Effector memory CD4-positive, alpha-beta T cell (primary cell): ENCODE measurements at places on chromosomes 4 and X.

GRCh38 chrX:75278991-75279390, 5.1 kb downstream of the UPRT start:
- no peak for DNase-seq

GRCh38 chr4:32858971-32859370, 2138.8 kb downstream of the PCDH7 start:
- DNase-seq = no peak

DNA sequence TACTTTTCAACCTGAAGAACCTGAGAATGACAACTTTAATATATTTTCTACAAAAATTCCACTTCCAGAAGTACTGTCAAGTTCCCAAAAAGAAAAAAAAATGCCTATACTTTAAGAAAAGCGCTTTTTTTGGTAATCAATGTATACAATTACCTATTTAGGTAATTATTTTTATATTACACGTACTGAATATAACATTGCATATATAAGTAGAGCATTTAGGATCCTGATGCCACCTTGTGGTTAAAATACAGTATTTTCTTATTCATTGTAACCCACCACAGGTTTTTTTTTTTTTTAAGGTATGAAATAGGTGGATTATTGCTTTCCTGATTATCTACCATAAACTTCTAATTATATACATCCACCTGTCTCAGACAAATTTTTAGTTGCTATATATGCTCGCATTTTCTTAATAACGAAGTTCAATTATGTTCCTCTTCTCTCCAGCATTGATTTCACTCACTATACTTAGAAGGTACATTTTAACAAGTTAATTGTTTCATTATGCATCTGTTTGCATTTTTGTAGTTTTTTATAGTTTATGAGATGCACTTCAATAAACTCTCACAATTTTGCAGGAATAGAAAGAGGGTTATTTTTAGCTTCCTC, 5.2 kb downstream of the MAP9 start:
- DNase-seq = no peak

DNA sequence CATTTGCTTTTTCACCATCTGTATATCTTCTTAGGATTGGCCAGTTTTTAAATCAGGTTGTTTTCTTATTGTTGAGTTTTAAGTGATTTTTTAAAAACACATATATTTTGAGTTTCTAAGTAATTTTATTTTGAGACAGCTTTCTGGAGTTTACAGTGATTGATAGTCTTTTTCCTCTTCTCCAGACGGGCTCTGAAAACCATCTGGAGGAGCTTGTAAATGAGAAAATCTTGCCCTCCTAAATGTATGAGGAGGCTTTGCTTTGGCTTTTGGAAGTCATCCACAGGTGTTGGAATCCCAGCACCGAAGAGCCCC, 160.2 kb downstream of the SOWAHB start:
- no peak for DNase-seq

DNA sequence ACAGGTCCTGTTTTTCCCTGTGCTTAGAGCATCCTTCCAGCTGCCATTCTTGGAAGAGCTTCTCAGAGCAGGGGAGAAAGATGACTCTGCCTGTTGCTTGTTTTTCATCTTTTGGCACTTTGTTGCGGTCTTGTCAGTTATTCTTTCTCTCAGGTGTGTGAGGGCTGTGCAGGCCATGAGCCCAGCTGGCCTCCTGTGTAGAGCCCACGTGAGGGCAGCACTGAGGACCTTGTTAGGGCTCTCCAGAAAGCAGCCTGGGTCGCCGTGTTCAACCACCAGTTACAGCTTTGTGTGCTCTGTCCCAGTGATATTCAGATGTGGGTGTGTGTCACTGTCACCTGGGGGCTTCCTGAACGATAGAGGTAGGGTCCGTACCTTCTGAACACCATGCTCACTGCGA, 52.8 kb downstream of the NOP14 start:
- no peak for DNase-seq

DNA sequence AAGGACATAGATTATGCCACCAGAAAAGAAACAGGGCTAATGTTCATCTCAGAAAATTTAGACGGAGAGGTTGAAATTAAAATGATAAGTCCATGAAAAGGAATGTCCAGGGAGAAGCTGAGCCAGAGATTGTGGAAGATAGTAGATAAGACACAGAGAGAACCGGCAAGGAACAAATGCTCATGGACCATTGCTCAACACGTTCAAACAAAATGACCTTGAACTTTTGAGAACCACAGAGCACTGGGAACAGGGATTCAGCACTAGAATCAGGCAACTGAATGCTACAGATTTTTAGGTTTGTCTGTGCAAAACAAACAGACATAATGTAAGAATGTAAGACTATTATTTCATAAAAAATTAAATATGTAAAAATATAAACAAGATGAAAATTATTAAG, 206.3 kb downstream of the PDGFC start:
- DNase-seq = no peak

DNA sequence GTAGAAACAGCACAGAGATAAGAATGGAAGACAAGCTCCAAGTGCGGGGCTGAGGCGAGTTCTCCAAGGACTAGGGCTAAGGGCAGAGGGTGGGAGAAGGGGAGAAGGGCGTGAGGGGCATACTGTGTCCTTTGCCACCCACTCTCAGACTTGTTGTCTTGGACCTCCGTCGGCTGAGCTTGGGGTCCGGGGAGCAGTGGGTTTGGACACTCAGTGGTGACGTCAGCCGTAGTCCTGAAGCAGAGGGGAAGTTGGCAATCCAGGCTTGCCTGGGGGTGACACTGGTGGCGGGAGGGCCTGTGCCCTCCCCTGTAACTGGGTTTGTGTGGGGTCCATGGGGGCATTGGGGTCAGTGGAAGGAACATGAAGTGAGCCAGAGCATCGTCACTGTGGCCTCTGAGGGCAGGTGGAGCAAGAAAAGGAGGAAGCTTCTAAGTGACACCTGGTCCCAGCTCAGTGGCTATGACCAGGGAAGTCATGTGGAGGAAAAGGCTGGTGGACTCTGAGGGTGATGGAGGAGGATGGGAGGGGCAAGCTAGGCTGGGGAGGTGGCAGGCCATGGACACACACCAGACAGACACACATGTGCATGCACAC, 17.6 kb downstream of the CD99 start:
- DNase-seq = no peak

DNA sequence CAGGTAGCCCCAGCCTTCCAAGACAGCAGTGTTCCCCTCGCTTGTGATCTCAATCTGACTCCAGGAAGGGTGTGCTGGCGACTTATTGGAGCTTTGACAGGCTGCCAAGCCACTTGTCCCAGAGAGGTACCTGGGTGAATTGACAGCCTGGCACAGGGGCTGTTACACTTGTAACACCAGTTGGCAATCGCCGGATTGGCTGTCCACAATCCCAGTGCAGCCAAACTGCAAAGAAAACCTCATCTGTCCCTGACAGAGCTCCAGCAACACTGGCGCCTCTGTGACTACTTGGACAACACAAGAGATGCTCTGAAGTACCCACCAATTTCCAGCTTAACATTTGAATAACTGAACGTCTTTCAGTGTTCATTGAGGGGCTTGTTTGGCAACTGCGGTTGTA, 76.8 kb upstream of the PRPS1 start:
- no peak for DNase-seq

- no peak for DNase-seq
Observed at GRCh38 chr4:34964613-34965012, 1279.7 kb downstream of the ARAP2 start.

DNA sequence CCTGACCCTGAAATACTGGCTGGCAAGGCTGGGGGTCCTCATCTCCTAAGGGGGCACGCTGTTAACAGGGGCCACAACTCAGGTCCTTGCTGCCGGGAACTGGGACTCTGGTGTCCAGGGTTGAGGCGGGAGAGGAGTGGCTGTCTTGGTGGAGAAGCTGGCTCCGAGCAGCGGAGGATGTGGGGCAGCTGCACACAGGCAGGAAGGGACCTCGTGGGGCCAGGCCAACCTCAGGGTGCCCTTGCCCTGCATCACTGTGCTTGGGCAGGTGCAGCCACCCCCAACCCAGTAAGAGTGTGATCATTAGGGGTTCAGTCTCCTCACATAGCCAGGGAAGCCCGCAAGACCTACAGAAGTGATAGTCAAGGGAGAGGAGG, 12.6 kb upstream of the PDE6B start:
- DNase-seq = no peak

DNA sequence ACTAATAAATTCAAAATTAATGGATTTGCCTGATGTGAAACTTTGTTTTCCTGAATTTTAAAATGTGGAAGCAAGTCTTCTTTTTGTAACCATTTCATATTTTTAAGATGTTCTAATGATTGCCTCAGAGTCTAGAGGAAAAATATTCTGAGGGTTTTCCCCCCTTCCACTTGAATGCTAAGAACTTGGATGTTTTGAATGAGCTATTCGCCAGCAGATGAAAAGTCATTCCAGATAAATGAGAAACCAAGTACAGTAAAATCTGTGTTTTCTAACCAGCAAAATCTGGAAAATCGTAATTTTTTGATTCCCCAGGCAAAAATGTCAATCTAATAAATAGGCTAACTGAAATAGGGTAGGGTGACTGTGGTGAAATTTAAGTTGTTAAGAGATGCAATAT, 45.6 kb downstream of the SLIT2 start:
- no peak for DNase-seq

GRCh38 chr4:103400405-103400804, 202.3 kb upstream of the CENPE start:
- no peak for DNase-seq

DNA sequence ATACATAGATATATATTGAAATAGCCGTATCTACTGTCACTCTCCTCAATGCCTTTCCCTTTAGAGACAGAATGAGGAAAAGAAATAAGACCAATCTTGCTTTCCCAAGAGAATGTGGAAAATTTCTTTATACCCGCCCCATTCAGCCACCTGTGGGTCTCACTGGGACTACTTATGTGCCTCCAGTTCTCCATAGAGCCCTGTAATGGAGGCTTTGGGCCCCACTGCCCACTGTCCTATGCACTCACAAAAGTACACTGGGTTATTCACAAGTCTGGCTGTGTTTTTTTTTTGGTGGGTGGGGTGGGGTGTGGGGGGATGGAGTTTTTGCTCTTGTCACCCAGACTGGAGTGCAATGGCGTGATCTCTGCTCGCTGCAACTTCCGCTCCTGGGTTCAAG, 70.4 kb upstream of the ELOVL6 start:
- no peak for DNase-seq

- no peak for DNase-seq
Observed at GRCh38 chr4:793941-794621, 31.8 kb downstream of the CPLX1 start.

GRCh38 chr4:187256897-187257296, 533.2 kb upstream of the FAT1 start:
- no peak for DNase-seq

GRCh38 chr4:8906991-8907595, 35.5 kb upstream of the HMX1 start:
- no peak for DNase-seq

GRCh38 chr4:170652571-170652970, 562.8 kb upstream of the AADAT start:
- no peak for DNase-seq

- DNase-seq = no peak
Observed at GRCh38 chr4:112492321-112492720, 23.7 kb downstream of the NEUROG2 start.

GRCh38 chr4:107351196-107351595, 315.1 kb upstream of the DKK2 start:
- no peak for DNase-seq

- no peak for DNase-seq
Observed at GRCh38 chrX:2463973-2464676, 36.7 kb downstream of the DHRSX start.

GRCh38 chrX:24702362-24703184, 8.9 kb downstream of the POLA1 start:
- DNase-seq = no peak

GRCh38 chr4:6391852-6392188, 80.6 kb downstream of the PPP2R2C start:
- no peak for DNase-seq

- no peak for DNase-seq
Observed at GRCh38 chr4:82469791-82470345, 39.5 kb downstream of the ENOPH1 start.

GRCh38 chr4:135485371-135485770, 1283.8 kb upstream of the PABPC4L start:
- no peak for DNase-seq

DNA sequence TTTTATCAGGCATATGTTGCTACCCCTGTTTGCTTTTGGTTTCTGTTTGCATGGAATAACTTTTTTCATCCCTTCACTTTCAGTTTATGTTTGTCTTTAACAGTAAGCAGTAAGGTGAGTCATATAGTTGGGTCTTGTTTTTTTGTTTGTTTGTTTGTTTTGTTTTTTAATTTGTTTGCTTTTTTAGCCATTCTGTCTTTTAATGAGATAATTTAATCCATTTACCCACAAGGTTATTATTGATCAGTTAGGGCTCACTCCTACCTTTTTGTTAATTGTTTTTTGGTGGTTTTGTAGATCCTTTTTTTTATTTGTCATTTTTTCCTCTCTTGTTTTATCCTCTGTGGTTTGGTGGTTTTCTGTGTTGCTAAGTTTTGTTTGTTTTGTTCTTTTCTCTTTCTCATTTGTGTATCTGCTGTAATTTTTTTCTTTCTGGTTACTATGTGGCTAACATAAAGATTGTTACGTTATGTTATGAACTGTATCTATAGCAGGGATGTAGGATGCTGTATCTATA, 379.5 kb upstream of the MAD2L1 start:
- no peak for DNase-seq

DNA sequence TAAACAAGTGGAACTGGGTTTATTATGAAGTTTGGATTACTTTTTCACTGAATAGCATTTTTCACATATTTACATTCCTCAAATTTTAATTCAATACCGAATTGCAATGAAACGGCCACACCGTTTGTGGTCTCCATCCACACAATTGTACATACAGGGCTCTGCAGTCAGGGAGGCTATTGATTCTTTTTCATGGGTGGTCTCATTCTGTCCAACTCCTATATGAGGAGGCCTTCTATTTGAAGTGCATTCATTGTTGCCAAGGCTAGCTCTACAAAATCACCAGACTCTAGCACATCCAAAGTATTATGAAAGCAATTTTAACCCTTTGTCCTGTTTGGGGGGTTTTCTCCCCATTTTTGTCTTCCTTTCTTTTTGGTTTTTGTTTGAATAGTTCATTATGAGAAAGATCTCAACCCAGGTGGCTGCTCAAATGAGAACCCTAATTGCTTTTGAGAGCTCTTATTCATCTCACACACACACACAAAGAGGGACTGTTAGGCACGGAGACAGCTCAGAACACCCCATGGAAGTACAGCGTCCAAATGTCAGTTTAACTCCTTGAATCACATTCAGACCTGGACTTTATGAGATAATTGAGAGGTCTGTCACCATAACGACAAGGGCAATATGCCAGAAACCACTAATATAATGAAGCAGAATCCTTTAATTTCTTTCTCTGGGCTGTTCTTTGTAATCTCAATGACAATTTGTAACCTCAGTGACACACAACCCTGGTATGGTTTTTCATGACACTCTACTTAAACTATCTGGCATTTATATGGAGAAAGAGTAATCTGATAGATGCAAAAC, 79.4 kb downstream of the NLGN4X start:
- no peak for DNase-seq
